ENCODE measurements at places on chromosomes 7 and 10.

DNA sequence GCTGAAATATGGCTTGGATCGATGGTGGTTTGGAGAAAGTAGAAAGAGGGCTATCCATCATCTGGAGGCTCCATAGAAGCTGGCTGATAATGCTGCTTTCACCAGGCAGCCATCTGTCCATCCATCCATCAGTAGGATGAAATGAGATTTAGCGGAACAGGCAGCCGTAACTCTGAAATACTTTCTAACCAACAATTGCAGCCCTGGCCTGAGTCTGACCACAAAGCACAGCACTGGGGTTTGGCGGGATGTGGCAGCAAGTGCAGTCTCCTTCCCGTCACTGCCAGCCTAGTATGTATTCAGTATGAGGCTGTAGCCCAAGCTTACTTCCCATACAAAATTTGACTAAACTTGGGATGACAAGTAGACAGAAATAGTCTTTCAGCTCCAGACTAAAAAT is 38.0 kb downstream of the R3HCC1L start:
- no peak for DNase-seq

DNA sequence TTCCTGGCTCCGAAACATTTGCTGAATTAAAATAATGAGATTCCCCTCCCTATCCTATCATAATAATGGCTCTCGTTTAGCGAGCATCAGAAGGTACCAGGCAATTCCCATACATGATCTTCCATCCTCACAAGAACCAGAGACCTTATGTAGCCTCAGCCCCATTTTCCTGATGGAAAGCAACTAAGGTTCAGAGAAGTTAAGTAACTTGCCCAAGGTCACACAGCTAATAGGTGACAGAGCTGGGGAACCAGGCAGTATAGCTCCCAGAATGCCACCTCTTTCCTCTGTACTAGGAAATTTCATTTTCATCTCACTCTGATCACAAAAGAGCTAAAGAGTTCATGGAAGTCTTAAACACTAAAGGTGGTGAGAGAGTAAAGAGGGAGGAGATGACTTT is 2.4 kb downstream of the SLIT1 start:
- DNase-seq: no peak

GRCh38 chr7:141436139-141436538 is 115.1 kb upstream of the AGK start:
- no peak for DNase-seq

GRCh38 chr7:157471259-157472125 is 134.7 kb downstream of the DNAJB6 start:
- DNase-seq: no peak

DNA sequence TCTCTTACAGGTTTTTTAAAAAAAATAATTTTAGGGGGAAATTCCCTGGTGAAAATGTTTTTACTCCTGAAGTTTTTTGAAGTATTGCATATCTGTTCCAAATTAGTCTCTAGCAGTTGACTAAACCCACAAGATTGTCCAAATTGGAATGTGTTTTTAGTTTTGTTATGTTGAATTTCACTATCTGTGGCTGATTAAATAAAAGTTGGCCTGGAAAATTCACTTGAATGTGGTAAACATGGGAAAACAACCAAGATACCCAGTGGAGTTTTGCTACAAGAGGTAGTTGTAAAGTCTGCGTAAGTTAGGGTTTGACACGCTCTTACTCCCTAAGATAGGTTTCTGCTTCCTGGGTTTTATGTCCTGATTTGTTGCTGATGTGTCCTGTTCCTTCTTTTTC is 3.3 kb downstream of the TSGA13 start:
- no peak for DNase-seq

- no peak for DNase-seq
Observed at GRCh38 chr7:103887853-103888602, 101.4 kb downstream of the RELN start.

GRCh38 chr10:111410740-111411139 is 333.9 kb downstream of the ADRA2A start:
- DNase-seq: no peak

DNA sequence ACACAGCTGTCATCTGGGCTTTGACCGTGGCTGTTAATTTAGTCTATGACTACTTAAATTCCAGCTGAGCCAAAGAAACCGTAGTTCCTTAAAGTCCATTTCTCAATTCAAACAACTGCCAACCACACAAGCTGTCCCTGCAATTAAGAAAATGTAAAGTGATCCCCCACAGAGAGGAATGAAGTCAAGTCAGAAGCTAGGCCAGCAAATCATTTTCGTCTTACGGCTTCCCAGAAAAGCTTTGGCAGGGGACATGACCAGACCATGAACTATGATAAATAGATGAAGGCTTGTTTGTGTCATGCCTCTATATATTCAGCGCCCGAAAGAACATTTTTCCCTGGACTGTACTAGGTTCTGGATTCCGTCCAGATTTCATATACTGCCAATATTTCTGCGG is 54.6 kb downstream of the HACD1 start:
- DNase-seq: no peak

GRCh38 chr7:38905056-38905759 is 3.8 kb downstream of the VPS41 start:
- no peak for DNase-seq
